ENCODE measurements at places on chromosomes 3 and 15.

- peak; percentile 60 for DNase-seq
- H3K27ac ChIP-seq = no peak overlapping the region
- no peaks in the 10 kb centered on the region for H3K4me1 ChIP-seq
- H3K36me3 ChIP-seq = no peaks in the 10 kb centered on the region
- H3K27me3 ChIP-seq = no peaks in the 10 kb centered on the region
These were observed 76.1 kb downstream of the FRMD4B start for GRCh38 chr3:69309814-69310213.

DNA sequence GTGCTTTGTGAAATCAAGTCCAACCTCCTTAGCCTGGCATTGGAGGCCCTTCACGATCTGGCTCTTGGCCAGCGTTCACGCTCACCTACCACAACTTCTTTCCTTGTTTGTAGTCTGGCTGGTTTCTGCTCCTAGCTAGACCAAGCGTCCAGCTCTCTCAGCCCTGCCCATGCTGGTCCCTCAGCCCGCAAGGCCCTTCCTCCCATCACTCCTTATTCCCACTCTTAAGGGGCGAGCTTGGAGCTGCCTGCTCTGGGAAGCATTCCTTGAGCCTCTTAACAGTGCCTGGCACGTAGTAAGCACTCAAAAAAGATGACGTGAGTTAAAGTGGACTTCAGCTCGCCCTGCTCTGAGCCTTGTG is 8.7 kb downstream of the SLC6A6 start:
- H3K36me3 ChIP-seq = peaks cover 24% of the 10 kb centered on the region
- peaks cover 37% of the 10 kb centered on the region for H3K4me1 ChIP-seq
- peak overlapping the region; percentile 35 for H3K27ac ChIP-seq
- peak; percentile 84 for DNase-seq
- H3K4me3 ChIP-seq = no peak overlapping the region
- no peaks in the 10 kb centered on the region for H3K27me3 ChIP-seq

GRCh38 chr15:99135194-99135593 is 30.3 kb downstream of the SYNM start:
- peaks cover 53% of the 10 kb centered on the region for H3K4me1 ChIP-seq
- no peak overlapping the region for H3K27ac ChIP-seq
- DNase-seq = no peak
- H3K27me3 ChIP-seq = no peaks in the 10 kb centered on the region
- H3K36me3 ChIP-seq = peaks cover 39% of the 10 kb centered on the region

GRCh38 chr15:101807345-101807945 is 4.1 kb downstream of the OR4F6 start:
- H3K27me3 ChIP-seq = no peaks in the 10 kb centered on the region
- no peaks in the 10 kb centered on the region for H3K4me1 ChIP-seq
- DNase-seq = no peak
- no peaks in the 10 kb centered on the region for H3K36me3 ChIP-seq
- H3K4me3 ChIP-seq = no peak overlapping the region

DNA sequence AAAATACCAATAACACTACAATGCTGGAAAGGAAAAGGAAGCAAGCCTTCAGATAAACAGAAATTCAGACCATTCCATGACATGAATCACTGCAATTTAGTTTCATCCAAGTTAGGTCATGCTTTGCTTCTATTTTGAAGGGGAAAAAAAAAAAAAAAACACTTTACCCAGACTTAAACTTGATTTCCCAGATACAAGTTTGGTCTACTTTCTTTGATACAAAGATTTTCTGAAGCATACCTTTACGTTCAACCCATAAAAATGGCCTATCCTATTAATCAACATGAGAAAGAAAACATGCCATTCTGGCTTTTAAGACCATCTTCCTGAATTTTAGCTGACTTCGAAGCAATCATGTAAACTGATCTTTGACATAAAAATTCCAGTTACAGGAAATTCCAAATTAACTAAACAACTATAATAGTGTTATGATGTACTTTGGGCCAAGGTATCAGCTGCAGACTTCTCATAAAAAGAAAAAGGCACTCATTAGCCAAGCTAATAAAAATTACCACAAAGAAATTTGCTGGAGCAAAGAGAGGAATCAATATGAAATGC is 12.6 kb downstream of the OSBPL10 start:
- peaks cover 7% of the 10 kb centered on the region for H3K4me1 ChIP-seq
- H3K27me3 ChIP-seq = no peaks in the 10 kb centered on the region
- no peak overlapping the region for H3K4me3 ChIP-seq
- H3K27ac ChIP-seq = peak overlapping the region; percentile 45

Data from stomach (tissue), 19 donors.